Right renal cortex interstitium (tissue), 3 donors: ENCODE measurements at places on chromosomes 2 and 18. TPM values are rescaled to one million over a fixed set of nuclear protein-coding genes. Genes with fewer than 3 reads are reported as not detected.
A peak's percentile ranks its signal among the peaks of the same experiment; 100 is the strongest.

The CTDSP1 gene
- polyA plus RNA-seq, result 127 TPM

- DNase-seq, result no peak
These were observed 23.8 kb upstream of the DNER start for GRCh38 chr2:229738024-229738625.

The HOXD9 gene
- 63.2 TPM for polyA plus RNA-seq

DNA sequence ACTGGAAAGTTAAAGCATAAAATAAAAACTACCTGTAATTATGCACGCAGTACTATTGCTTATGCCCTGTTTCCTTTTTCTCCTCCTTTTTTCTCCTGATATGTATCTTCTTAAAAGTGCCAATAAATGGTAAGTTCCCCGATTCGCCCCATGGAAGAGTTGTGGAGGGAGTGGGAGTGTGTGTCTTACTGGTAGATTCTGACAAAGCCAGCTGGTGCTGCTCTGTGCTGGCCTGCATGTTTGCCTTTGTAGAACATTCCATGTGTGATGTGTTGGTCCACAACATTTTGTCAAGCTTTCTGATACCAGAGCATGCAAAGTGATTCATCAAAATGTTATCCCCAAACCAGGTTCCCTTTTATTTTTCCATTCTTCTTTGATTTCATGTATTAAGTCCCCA lies 356.9 kb upstream of the RAB12 start:
- DNase-seq, result no peak

DNA sequence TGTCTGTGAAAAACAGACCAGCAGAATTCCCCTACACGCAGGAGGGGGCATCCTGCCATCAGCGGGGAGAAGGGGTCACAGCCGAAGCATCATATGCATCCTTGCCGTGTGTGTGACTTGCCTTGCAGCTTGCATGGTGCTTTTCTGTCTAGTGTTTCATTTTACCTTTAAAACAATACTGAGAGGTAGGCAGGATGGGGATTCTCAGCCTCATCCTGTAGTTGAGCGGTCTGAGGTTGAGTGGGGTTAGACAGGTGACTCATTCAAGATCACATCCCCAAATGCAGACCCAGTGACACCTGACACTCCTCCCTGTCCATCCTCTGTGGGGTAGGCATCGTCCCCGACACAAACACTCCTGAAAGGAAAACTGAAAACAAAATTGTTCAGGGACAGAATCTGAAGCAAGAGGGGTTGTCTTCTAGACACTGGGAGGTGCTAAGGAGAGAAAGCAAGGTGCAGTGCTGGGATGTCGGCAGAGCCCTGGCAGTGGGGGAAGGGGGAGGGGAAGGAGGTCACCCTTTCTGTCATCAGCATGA lies 7.9 kb downstream of the ARL4C start:
- DNase-seq, result no peak

- no peak for DNase-seq
These were observed 140.2 kb downstream of the SH3BP4 start for GRCh38 chr2:235091983-235092382.

The CDK15 gene
- polyA plus RNA-seq, result 2.0 TPM

The AMMECR1L gene
- 28.4 TPM for polyA plus RNA-seq

The NTSR2 gene
- polyA plus RNA-seq, result not detected

The SCYGR7 gene
- polyA plus RNA-seq, result not detected

DNA sequence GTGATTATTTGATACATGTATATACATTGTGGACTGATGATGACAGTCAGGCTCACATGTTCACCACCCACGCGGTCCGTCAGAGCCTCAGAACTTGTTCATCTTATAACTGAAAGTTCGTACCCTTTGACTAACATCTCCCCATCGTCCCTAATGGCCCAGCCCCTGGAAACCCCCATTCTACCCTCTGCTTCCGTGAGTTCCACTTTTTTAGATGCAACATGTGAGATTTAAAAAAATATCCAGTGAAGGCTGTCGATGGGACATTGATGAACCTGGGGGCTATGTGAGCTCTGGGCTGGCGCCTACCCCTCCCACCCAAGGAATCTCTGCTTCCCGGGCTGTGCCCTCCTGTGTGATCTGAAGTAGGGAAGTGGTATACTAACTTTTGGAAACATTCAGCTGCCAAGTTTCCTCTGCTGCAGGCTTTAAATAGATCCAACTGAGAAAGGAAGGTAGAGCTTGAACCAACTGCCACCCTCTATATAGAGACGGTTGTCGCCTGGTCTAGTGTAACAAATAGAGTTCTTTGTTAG lies 163.8 kb downstream of the FAM210A start:
- DNase-seq, result no peak

The EFHD1 gene
- polyA plus RNA-seq, result 90.4 TPM

The CFAP65 gene
- 0.40 TPM for polyA plus RNA-seq

The BOLL gene
- polyA plus RNA-seq, result 0.08 TPM

DNA sequence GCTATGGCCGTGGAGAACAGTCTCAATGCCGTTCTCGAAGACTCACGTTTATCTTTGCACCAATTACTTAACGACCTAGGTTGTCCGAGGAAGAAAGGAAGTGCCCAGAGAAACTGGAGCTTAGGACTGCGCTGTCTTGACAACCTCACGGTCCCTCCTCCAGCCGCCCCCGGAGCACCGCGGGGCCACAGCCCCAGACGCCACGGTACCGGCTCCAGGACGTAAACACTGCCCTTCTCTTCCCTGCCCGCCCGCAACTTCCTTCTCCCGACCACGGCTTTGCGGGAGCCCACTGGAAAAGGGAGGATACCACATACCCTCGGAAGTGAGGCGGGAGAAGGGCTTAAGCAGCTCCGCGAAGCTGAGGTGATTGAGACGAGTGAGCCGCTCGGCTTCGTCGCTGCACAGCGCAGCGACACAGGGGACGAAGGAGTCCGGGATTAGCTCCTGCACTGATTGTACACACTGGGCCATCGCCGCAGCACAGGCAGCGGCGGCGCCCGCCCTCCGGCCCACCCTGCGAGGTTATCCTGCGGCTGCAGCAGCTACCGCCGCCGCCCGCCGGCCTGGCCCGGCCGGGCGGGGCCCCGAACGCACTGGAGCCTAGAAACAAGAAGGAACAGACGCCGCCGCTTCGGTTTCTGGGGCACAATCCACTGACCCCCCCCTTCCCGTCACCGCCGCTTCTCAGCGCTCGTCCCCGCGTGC lies 483 bp downstream of the TRAPPC8 start:
- DNase-seq, result peak; percentile 18

DNA sequence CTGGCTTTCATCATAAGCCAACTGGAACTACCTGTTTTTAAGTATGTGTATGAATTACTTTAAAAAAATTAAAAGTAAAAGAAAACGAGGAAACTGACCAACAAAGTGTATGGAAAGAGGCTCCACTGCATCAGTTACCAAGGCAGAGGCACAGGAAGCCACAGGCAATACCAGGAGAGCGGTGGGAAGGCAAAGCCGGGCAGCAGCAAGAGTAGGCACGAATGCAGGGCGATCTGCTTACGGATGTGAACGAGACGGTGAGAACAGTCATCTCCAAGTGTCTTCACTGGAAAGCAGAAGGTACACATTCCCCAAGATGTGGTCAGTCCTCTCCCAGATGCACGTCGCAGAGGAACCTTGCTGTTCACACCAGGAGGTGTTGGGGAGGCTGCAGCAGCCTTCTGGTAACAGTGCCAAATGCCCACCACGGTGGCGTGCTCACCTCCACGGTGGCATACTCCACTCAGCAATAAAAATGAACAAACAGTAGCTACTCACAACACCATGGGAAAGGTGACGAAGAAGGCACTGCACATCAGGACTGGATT lies 43.1 kb downstream of the HS6ST1 start:
- DNase-seq, result no peak

DNA sequence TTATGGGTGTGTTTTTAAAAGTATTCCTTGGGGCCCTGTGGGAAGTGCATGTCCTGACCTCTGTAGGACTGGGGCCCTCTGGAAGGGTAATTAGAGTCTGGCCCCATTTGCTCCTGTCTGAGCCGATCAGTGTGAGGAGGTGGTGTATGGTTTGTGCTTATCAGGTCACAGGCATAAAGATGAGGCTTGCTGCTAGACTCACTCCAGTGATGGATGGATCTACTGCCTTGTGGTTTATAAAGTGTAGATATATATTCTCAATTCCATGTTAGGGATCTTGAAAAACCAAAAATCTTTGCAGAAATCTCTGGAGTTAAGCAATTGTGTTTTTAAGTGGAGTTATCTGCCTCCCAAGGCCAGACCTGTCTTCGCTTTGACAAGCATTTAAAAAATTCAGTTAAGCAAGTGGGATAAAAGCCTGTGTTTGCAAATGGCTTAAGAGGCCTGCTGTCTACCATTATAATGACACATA lies 182.4 kb downstream of the PTPRM start:
- no peak for DNase-seq

The WBP1 gene
- 90.1 TPM for polyA plus RNA-seq

GRCh38 chr2:164850235-164850634 lies 8.6 kb upstream of the COBLL1 start:
- DNase-seq, result no peak

GRCh38 chr2:216520112-216520511 lies 21.5 kb downstream of the RPL37A start:
- DNase-seq, result no peak

- DNase-seq, result no peak
These were observed 70.0 kb downstream of the TWSG1 start for GRCh38 chr18:9404565-9405060.

DNA sequence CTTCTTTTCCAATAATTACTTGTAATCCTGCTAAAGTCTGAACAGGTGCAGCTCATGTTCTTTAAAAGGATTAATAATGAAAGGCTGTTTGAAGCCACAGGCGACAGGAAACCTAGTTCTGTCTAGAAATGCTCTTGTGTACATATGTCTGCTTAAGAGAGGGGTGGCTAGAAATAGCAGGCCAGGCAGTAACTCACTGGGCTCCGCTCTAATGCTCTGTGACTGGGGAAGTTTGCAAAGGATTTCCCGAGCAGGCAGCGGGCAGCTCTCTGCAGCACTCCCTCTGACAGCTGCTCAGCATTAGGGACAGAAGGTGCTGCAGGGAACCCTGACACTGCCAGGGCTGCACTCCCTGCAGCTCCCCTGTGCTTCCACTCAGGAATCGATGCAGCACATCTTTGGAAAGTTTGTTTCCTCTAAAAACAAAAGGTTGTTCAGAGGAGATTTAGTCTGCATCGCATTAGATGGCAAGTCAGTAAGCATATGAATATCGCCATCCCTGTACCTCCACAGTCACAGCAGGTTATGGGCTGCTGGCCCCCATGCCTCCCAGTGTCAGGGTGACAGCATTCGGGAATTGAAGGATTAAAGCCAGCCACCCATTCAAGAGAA lies 33.1 kb upstream of the TTC39C start:
- DNase-seq, result no peak

DNA sequence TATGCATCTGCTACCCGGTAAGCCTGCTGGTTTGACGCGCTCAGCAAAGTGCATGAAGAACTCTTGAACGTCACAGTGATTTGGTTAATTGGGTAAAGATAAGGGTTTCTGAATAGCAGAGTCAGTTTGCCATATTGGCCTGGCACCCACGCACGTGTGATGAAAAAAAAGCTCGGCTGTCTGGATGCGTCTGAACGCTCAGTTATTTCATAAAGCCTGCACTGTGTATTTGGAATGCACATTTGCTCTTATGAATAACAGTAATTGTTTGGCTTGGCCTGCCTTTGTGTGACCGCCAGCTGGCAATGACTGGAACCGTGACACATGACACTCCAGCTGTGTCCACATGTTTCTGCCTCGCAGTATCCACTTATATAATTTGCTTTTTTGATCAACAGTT lies 129.2 kb upstream of the MEIS1 start:
- peak; percentile 64 for DNase-seq

DNA sequence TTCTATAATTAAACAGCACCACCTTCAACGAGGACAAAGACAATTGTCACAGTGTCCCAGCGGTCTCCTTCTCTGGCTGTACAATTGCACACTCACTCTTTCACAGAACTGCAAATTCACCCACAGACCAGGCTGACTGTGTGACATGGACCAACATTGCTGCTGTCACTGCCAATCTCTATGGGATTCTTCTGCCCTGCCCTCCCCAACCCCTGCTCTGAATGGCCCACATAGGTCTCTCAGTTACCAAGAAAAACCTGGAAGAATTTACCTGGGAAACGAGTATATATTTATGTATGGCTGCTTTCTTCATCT lies 26.5 kb downstream of the LRRC30 start:
- DNase-seq, result no peak

DNA sequence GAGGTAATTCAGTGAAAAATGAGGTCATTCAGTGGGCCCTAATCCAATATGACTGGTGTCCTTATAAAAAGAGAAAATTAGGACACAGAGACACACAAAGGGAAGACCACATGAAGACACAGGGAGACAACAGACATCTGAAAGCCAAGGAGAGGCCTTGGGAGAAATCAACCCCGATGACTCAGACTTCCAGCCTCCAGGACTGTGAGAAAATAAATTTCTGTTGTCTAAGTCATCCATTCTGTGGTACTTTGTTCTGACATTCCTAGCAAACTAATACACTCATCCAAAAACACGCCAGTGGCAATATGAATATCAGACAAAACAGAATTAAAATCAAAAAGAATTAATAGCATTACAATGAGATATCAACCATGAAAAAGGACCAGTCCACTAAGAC lies 303.7 kb downstream of the SS18 start:
- DNase-seq, result no peak

The CXCR1 gene
- not detected for polyA plus RNA-seq

GRCh38 chr2:104177179-104177578 lies 676.7 kb upstream of the POU3F3 start:
- DNase-seq, result no peak

GRCh38 chr2:892892-893291 lies 57.8 kb upstream of the SNTG2 start:
- no peak for DNase-seq

DNA sequence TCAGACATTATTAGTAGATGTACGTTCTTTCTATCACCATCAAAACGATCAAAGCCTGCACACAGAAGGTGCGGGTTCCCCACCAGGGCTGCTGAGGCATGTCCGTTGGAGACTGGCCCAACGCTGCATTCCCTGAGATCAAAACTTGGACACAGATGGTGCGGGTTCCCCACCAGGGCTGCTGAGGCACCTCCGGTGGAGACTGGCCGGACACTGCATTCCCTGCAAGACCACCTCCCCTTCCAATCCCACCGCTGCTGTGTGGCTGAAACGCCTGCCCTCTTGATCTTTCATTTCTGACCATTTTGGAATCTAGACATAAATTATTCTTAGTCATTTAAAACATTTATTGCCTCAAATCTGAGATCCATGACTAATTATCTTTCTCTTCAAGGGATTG lies 254.2 kb upstream of the SALL3 start:
- DNase-seq, result no peak

The LCT gene
- 0.03 TPM for polyA plus RNA-seq

DNA sequence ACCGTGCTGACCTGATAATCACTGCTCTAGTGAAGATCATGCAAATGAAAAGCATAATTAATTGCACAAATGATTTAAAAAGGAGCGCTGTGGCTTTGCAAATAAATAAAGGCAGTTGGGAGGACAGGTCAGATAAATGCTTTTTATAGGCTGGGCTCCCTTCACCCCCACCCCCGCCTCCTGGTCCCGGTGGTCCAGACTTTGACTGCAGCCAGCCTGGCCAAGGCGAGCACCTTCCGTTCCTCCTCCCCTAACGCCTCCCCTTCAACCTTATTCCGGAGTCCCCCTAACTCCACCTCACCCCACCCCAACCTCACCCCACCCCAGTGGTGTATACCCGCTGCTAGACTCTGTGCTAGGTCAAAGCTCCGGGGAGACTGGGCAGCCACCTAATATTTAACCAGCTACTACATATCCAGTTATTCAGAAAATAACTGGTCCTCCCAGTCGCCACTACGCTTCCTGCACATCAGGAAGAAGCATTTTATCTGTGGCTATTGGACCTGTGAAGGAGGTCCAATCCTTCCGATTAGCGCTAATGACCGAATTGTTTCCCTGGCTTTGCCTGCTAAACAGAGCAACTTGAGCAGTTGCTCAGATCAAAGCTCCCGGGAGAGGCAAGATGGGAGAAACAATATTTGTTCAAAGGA lies 3.7 kb upstream of the SP9 start:
- no peak for DNase-seq

The DNAJC27 gene
- 10.0 TPM for polyA plus RNA-seq

- no peak for DNase-seq
These were observed 49.2 kb upstream of the SMAD2 start for GRCh38 chr18:47979611-47980200.
